ENCODE measurements at places on chromosomes 5 and 9.
A peak's percentile ranks its signal among the peaks of the same experiment; 100 is the strongest.

- DNase-seq = no peak
Measured at GRCh38 chr5:94908889-94909480, 290.5 kb downstream of the SLF1 start.

DNA sequence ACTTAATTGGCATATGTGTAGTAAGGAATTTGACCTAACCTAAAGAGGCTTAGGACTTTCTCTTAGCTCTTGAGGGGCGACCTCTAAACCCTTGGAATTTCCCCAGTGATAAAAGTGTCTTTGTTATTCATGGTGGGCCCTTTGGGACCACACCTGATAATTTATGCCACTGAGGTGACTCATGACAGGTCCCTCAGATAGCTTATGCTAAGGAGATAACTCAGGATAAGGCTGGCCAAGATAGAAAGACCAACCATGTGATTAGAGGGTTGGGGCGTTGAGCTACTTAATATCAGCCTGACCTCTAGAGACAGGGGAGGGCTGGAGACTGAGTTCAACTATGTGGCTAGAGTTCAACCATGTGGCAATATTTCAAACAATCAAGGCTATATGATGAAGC, 218.1 kb downstream of the AP3B1 start:
- DNase-seq = no peak

GRCh38 chr5:137176126-137176525, 323.0 kb downstream of the SPOCK1 start:
- no peak for DNase-seq

DNA sequence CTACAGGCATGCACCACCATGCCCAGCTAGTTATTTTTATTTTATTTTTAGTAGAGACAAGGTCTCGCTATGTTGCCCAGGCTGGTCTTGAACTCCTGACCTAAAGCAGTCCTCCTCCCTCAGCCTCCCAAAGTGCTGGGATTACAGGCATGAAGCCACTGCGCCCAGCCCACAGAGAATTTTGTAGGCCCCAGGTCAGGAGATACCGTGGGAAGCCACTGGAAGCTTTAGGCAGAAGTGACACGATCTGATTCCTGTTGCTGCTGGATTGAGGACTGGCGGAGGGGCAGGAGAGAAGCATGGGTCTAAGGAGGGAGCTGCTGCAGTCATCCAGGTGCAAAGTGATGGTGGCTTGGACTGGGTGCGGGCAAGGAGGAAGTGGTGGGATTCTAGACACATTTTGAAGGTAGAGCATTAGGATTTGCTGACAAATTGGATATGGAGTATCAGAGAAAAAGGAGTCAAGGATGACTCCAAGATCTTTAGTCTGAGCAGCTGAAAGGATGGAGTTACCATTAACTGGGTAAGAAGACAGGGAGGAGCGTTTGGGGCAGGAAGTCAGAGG, 20.7 kb downstream of the TCF7 start:
- DNase-seq = peak; percentile 25

- DNase-seq = no peak
Measured at GRCh38 chr5:29247346-29248028, 1946.0 kb upstream of the CDH6 start.

GRCh38 chr5:62286834-62287233, 19.2 kb upstream of the KIF2A start:
- DNase-seq = no peak

GRCh38 chr9:124549016-124549415, 41.8 kb upstream of the NR5A1 start:
- DNase-seq = no peak

- no peak for DNase-seq
Measured at GRCh38 chr9:131273146-131273855, 3.0 kb downstream of the FAM78A start.

- DNase-seq = no peak
Measured at GRCh38 chr9:127844821-127845359, 9.6 kb downstream of the ENG start.

- no peak for DNase-seq
Measured at GRCh38 chr9:7176561-7176960, 418.8 kb downstream of the KDM4C start.

- no peak for DNase-seq
Measured at GRCh38 chr5:24624872-24625271, 19.9 kb downstream of the CDH10 start.

- DNase-seq = no peak
Measured at GRCh38 chr5:156641686-156642085, 208.4 kb upstream of the PPP1R2B start.

DNA sequence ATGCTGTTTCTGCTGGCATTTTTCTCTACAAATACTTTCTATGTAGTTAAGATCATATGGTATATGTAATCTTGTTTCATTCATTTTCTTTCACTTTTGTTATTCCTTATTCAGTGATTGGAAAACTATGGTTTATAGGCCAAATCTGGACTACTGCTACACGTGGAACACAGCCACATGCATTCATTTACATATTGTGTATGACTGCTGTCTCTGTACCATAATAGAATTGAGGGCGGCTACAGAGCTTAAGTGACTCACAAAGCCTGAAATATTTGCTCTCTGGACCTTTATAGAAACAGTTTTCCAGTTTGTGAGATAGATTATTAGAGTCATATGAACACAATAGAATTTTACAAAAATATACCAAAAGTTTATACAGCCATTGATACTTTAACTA, 133.6 kb upstream of the CDKN2B start:
- no peak for DNase-seq

- no peak for DNase-seq
Measured at GRCh38 chr5:101838435-101838834, 457.6 kb downstream of the SLCO4C1 start.

DNA sequence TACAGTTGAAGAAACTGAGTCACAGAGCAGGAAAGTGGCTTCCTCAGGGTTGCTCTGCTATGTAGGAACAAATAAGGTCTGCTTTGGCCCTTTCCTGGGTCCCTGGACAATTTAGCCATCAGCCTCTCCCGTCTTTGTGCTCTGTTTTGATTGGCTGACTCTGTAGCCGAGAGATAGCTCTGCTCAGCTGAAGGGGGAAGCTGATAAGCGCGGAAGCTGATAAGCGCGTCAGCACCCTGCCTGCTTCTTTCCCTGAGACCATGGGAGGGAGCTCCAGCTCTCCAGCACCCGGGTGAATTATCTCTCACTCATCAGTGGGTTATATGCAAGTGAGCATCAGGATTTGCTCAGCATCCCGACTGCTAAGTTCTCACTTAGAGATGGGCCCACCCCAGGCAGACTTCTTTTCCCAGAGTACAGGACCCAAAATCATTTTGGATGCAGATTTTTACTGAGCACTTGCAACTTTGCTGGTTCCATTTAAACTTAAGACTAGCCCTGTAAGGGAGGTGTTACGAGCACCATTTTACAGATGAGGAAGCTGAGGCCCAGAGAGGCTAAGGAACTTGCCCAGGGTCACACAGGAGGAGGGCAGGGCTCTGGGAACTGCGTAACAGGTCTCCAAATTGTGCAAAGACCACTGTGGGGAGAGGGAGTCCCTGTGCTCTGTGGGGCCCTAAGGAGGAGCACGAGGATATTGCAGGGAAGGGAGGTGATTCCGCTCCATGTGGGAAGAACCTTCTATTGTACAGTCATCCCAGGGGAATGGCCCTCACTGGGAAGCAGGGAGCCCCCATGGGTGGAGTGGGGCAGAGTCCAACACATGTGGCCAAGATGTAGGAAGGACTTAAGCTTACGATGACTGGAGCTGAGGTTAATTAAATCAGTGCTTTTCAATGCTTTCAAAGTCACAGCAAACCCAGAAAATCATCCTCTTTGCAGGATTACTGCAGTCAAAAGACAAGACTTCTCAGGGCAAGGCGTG, 83.7 kb upstream of the ORM1 start:
- no peak for DNase-seq

DNA sequence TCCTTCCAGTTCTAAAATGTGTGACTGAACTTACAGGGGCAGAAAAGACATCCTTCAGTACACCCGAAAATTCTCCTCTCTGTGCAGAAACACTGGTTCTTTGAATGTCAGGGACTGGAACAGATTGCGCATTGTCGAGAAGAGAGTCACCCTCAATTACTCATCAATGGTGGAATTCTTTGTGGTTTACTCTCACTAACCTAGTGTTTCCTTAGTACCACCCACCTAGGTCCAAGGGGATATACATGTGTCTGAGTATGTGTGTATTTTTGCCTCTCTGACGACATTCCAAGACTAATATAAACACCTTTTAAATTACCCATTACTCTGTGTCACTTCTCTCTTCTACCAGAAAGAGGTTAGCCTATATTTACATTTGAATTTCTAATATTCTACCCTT, 660.8 kb downstream of the TLE1 start:
- no peak for DNase-seq

DNA sequence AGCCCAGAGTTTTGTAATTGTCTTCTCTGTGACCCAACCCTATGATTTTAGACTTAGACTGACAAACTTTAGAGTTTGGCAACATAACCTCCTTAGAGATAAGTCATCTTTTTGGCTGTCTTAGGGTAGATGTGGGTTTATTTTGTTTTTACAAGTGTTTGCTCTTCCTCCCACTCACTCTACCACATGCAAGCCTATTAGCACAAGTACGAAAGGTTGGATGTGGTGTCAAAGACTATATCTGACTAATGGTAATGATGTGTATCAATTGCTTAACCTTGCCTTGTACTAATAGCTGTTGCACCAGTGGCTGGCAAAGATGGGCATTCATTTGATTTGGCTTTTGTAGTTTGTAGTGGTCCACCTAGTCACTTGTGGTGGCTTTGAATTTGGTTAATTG, 46.5 kb downstream of the SLC25A46 start:
- no peak for DNase-seq

DNA sequence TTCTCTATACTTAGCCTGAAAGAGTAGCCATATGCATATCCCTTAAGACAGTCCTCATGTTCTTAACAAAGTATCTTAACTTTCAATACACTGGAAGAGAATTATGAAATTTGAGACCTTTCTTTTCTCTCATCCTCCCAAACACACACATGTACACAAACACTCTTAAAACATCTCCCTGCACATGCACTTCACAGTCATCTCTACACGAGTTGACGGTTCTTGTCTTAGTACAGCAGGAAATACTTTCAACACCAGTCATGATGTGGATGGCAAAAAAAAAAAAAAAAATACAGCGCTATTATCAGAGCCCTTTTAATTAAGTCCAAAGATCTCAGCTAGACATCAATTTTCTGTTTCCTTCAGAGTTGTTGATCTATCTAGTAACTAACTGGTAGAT, 43.6 kb upstream of the PCSK1 start:
- DNase-seq = no peak

DNA sequence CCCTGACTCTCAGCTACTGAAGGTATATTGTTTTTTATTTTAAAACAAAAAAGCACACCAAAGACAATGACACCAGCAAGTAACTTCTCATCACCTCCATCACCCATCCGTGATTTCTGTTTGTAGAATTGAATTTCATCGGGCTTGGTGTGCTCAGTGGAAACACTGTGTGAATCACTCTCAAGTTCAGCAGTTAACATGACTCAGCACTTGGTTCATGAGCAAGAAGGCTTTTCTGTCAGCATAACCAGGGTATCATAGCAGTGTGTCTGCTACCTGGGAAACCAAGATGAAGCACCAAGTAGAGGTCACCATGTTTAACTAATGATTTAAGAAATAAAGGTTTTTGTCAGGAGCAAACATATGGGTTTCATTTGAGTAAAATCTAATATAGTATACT, 123.7 kb downstream of the INSYN2B start:
- no peak for DNase-seq

DNA sequence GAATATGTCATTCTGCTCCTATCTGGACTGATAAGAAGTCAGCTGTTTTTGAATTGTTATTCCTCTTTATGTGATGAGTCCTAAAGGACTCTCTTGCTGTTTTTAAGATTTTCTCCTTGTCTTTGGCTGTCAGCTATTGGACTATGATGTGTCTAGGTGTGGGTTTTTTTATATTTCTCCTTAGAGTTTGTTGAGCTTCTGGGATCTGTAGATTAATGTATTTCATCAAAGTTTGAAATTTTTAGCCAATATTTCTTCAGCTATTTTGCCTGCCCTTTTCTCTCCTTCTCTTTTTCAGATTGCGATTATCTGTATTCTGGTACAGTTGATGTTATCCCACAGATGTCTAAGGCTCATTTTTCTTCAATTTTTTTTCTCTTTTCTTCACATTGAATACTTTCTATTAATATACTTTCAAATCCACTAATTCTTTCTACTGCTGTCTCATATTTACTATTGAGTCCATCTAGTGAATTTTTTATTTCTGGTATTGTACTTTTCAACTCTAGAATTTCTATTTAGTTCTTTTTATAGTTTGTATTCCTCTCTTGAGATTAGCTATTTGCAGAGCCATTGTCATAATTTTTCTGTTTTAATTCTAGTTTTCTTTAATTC, 31.1 kb downstream of the RPS23 start:
- DNase-seq = no peak

DNA sequence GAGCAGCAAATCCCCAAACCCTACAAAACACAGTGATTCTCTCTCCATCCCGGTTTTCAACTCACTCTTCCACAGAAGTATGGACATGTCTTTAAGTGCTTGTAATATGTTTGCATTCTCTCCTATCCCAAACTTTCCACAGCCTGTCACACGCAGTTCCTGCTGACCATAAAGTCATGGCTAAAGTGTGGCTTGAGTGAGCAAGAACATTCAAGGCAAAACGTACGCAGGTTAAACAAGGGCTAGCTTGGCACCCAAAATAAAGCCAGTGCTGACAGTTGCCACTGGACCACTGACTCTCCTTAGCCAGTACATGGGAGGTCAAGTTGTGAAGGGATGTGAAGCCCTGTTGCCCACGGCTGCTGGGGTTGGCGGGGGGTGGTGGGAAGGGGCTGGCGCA, 211.1 kb upstream of the IRX1 start:
- no peak for DNase-seq

DNA sequence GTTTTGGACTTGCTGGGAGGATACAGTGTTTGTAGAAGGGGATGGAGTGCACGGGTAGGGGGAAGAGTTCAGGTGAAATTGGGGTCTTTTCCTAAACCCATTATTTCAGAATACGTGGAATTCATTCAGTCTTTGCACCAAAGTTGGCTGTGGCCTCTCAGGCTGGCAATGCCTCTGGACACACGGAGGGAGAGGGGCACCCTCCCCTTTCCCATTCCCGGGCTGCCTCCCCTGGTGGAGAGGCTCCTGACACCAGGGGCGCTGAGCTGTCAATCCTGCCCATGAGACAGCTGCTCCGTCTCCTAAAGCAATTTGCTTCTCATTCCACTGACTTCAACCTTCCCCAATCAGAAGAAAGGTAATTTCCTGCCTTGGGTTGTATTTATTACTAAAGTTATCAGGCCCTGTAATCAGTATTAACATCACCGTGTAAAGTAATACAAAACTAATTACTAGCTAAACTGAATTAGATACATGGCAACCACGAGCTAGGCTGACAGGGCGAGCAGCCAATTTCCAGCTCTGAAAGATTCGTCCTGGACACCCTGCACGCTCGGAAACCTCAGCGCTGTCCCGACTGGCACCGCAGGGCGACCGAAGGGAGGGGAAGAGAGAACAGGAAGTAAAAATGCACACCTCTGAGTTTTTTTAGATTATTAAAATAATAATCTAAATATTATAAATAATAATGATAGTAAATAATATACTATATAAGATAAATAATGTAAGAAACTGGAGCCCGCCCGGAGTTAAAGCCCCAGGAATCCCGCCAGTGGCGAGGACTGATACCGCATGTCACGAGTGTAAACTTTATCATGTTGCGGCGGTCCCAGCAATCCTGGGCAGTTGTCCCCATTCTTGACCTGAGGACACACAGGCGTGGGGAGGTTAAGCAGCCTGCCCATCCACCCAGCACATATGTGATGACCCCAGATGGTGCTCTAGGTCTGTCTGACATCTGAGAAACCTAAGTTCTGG, 6.9 kb upstream of the OLFM1 start:
- no peak for DNase-seq

- DNase-seq = no peak
Measured at GRCh38 chr5:152542741-152543140, 137.7 kb upstream of the NMUR2 start.

GRCh38 chr9:99138424-99139284, 33.7 kb downstream of the TGFBR1 start:
- no peak for DNase-seq

All from activated CD4-positive, CD25-positive, alpha-beta regulatory T cell treated with anti-CD3 and anti-CD28 coated beads, Interleukin-2, amount 50 U/mL, for 72 hours (primary cell).